ENCODE measurements at places on chromosomes 11 and 22.

- no peak for DNase-seq
Measured at GRCh38 chr22:35314161-35314942, 14.7 kb downstream of the TOM1 start.

DNA sequence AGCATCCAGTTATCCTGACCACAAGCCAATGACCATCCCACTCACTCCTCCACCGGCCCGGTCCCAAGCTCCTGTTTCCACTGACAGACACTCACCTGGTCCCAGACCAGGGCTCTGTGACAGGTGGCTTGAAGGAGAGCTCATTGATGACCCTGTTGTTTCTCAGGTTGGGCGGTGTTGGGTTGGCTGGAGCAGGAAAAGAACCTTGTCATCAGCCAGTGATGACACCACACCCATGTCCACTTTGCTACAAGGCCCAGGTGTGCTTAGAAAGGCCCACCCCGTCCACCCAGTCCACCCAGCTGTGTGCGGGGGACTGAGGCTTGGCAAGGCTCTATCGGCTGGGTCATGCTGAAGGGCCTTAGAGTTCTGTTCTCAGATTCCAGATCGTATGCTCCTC, 42.9 kb downstream of the GAB4 start:
- DNase-seq, result no peak

DNA sequence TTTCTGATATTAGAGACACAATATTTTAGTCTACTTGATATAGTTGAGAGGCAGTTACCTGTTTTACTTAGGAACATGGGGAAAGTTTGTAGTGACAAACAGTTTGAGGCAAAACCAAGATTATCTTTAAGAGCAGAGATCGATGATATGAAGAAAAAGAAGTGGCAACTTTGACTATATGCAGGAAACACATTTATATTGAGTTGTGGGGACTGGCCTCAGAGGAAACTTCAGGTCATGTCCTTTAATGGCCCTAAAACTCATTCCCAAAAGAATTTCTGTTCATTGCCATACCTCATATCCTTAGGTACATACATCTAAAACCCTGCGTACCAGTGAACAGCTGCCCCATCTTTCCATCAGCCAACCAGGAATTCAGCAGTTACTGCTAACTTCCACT, 4.5 kb downstream of the HBG1 start:
- DNase-seq, result no peak

- no peak for DNase-seq
Measured at GRCh38 chr11:3220101-3220500, 1.5 kb upstream of the MRGPRG start.

- DNase-seq, result no peak
Measured at GRCh38 chr11:11113626-11114025, 239.4 kb downstream of the CSNK2A3 start.

GRCh38 chr11:64559351-64560138, 31.5 kb upstream of the SLC22A12 start:
- DNase-seq, result no peak

- DNase-seq, result no peak
Measured at GRCh38 chr22:44723801-44724200, 21.8 kb downstream of the PRR5 start.

DNA sequence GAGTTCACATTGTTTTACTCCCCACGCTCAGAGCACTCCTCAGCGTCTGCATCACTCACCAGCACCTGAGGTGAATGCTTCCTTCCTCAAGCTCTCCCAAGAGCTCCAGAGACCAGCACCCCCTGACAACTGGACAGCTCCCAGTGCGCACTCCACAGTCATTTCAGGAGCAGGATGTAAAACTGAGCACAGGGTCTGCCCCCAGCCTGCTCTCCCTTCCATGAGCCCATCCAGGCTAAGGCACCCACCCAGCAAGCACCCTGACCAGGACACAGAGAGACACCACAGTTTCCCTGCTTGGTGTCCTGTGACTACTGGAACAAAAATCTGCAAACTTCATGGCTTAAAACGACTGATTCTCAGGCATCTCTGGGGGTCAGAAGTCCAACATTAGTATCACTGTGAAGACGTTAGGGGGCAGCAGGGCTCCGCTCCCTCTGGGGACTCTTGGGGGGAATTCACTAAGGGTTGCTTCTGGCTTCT, 3.3 kb downstream of the SCGB1D2 start:
- DNase-seq, result no peak

DNA sequence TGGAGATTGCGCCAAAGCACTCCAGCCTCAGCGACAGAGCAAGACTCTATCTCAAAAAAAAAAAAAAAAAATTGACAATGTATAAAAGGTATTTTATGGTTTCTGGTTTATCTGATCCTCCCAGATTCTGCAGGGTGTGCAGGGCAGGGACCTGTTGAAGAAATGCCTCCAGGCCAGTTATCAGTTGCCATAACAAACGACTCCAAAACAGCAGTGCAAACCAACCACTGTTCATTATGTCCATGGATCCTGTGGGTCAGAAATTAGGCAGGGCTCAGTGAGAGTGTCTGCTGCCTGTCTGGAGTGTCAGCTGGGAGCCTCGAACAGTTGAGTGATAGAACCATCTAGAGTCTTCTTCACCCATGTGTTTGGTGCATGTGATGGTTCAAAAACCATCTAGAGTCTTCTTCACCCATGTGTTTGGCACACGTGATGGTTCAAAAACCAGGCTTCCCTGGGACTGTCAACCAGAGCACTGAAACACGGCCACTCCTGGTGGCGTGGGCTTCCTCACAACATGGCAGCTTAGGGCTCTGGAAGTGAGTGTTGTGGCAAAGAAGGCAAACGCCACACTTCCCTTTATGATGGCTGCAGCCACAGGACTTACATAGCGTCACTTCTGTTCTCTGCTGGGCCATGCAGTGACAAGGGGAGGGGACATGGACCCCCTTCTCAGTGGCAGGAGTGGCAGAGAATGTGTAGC, 115.1 kb upstream of the CRYBB3 start:
- DNase-seq, result no peak
